NCI-H1105 (cell line): ENCODE measurements at places on chromosomes 12 and 14.

DNA sequence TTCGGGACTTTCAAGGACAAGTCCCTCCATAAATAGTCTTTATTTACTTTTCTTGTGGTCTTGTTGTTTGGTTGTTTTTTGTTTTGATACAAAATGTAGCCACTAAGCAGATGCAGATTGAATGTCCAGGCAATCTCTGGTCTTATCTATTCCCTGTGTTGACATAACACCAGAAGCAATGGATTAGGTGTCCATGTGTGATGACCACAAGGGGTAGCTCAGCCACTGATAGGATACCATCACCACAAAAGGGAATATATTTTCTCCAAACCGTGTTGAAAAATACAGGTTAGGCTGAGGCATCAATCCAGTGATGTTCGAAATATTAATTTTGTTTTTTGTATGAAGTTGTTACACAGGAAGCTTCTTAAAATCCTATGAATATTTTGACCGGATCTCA is 196.3 kb downstream of the EPS8 start:
- DNase-seq, result no peak

DNA sequence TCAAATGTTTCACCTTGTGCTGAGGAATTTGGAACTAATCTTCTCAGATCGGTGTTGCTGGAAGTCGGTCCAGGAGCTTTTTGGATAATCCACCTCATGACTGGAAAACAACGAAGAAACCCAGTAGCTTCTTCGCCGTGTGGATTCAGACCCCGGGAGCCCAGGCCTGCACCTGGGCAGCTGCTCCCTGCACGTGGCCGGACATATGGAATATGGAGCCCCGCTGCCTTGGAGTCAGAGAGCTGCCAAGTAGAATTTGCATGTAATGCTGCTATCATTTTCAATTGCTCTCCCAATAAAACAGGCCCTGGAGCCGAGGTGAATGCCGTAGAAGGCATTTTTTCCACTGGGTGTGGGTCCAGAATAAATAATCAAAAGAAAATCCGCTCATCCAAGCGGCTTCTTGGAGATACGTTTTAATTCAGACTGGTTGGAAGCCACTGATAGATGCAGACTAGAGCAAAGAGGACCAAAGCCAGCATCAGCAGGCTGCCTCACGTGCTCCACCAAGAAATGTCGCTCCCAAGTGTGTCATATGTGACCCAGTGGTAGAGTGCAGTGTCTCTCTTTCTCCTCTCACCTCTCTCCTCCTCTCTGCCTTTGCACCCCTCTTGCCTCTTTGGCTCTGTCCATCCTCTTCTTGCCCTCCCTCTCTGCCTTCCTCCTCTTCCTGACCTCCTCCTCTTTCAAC is 115.3 kb downstream of the ZNF664 start:
- DNase-seq, result no peak

DNA sequence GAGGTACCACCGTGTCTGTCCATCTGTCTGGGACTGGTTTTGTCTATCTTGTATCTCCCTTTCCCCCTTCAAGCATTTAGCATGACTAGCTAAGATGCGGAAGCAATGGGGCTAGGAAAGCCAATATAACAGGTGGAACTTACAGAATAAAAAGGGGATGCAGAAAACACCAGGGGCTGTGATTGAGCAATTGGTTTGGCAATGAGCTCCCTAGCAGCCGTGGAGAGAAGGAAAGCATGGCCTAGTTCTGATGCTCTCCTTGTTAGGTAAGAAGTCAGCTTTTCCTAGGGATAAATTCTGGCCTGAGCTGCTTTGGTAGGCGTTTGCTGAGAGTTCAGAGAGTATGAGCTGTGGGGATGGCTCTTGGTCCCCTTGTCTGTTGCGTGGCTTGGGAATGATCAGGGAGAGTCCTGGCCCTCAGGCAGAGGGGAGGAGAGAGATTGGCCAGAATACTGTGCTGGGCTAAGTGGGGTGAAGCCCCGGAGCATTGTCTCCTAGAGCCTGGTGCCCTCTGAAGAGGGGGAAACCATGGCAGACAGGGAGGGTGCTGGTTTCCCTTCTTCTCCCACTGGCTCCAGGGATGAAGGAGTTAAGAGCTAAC is 7.1 kb downstream of the SETD1B start:
- DNase-seq, result no peak

- DNase-seq, result peak; percentile 41
Measured at GRCh38 chr12:124388679-124389137, 93.8 kb downstream of the RFLNA start.

DNA sequence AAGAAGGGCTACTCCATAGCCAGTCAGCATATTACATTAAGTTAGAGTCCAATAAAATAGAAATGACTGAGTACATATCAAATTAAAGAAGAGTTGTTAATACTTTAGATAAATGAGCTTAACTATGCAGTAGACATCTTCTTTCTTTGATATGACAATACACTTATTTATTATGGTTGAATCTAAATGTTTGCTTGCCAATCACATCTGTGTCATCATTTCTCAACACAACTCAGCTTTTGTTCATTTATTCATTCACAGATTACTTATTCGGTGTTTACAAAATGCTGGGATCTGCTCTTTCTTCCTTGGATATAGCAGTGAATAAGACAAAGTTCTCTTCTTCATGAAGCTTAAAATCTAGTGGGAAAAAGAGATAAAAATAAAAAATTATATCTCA is 614.6 kb upstream of the ATP2B1 start:
- DNase-seq, result no peak

DNA sequence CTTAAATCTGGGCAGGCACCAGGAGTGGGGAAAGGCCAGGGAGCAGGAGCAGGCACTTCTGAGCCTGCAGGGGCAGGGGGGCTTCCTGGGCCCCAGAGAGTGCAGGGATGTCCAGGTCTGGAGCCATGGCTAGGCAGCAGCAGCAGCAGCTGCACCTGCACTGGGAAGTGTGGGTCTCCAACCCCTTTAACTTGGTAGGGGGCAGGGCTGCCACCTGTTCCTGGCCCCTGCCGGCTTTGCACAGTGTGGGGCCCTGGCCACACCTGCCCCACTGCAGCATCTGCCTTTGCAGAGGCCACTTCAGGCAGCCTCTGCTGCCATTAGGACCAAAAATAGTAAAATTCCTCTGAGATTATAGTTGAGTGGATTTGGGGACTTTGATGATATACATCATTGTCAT is 138.5 kb downstream of the SLC16A7 start:
- no peak for DNase-seq

GRCh38 chr12:50018968-50019367 is 6.3 kb downstream of the RACGAP1 start:
- no peak for DNase-seq

DNA sequence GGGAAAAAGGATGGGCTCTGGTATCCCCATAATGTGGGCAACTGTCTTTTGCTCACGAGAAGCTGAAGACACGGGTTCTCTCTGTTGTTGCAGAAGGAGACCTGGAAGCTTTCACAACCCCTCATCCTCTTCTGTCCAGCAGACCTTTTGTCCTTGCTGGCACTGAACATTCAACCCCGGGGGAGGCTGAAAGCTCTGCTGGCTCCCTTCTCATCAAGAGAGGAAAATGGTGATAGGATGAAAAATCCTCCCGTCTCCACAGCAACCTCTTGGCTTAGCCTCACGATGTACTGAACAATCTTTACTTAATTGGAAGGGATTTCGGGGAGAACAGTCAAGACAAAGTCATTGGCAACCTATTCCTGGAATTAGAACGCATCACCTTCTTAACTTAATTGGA is 39.0 kb downstream of the ELK3 start:
- DNase-seq, result no peak

- no peak for DNase-seq
Measured at GRCh38 chr14:81385886-81386285, 14.2 kb downstream of the STON2 start.

DNA sequence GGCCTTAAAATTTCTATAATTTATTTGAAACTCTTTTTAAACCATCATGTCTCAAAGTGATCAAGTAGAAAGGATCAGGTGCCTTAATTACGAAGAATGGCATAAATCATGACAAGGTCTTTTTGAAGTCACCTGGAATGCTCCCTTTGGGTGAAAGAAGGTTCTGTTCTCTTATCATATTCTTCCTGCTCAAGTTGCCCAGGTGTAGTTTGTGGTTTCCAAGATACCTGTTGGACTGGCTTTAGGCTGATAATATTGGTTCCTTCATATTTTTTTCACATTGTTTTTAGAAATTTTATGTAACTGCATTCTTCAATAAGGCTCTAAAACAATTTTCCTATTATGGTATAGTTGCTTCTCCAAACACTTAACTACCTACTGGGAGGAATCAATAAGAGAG is 29.2 kb downstream of the RASSF3 start:
- DNase-seq, result no peak

- DNase-seq, result no peak
Measured at GRCh38 chr12:14893506-14894250, 8.0 kb upstream of the MGP start.

GRCh38 chr12:47397664-47398281 is 308.1 kb downstream of the RPAP3 start:
- no peak for DNase-seq

DNA sequence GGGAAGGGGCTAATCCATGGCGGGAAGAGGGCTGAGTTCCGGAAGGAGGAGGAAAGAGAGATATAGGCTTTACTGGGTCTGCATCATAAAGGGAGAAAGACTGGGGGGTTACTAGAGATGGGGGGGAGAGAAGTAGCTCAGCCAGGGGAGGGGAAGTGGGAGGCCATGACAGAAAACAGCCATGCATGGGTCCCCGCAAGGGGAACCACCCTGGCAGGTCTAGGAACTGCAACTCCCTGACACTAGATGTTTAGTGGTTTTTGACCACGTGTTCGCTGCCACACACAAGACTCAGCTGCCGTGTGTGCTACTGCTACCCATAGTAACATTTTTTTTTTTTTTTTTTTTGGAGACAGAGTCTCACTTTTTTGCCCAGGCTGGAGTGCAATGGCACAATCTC is 145.0 kb downstream of the RIMBP2 start:
- DNase-seq, result no peak

DNA sequence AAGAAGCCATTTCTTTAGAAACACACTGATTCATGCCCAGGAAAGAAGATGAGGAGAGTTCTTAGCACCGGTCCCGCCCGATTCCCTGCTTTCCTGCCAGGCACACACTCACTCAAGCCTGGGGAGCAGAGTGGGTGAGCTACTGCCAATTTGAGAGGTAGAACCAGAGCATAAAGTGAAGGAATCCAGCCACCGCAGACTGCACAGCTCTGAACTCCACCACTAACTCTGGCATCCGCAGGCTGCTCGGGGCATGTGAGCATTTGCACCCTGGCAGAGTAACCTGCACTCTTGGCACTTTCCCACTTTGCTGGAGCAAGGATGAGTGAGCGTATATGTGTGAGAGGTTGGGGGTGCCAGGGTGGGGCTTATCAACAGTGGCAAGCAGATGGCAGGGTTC is 4.0 kb upstream of the SYNDIG1L start:
- DNase-seq, result no peak

DNA sequence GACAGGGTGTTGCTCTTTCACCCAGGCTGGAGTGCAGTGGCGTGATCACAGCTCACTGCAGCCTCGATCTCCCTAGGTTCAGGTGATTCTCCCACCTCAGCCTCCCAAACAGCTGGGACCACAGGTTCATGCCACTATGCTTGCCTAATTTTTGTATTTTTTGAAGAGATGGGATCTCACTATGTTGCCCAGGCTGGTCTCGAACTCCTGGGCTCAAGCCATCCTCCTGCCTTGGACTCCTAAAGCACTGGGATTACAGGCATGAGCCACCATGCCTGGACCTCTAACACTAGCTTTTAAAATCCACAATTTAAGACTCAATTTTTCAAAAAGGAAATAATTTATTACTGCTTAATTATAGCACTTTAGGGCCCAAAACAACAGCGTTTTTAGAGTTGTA is 107.9 kb downstream of the TRAFD1 start:
- no peak for DNase-seq

- no peak for DNase-seq
Measured at GRCh38 chr14:71668186-71668912, 263.9 kb upstream of the RGS6 start.

GRCh38 chr14:54709444-54709843 is 142.5 kb downstream of the SAMD4A start:
- DNase-seq, result no peak

DNA sequence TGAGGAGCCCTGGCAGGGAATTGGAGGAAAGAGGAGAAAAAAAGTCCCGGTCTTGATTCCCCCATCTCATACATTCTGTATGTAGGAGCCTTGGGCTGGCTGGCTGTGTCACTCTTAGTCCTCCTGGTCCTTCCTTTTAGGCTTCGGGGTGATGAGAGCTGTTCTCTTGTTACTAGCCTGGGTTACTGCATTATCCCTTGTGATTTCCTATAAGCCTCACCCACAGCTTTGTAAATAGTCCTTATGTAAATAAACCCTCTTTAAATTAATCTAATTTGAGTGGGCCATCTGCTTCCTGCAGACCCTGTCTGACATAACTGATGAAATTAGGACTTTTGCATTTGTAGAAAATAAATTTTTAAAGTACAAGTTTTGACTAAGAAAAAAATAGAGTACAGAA is 19.2 kb downstream of the DNM1L start:
- peak; percentile 5 for DNase-seq

GRCh38 chr14:67963960-67964812 is 144.6 kb downstream of the RAD51B start:
- DNase-seq, result no peak

DNA sequence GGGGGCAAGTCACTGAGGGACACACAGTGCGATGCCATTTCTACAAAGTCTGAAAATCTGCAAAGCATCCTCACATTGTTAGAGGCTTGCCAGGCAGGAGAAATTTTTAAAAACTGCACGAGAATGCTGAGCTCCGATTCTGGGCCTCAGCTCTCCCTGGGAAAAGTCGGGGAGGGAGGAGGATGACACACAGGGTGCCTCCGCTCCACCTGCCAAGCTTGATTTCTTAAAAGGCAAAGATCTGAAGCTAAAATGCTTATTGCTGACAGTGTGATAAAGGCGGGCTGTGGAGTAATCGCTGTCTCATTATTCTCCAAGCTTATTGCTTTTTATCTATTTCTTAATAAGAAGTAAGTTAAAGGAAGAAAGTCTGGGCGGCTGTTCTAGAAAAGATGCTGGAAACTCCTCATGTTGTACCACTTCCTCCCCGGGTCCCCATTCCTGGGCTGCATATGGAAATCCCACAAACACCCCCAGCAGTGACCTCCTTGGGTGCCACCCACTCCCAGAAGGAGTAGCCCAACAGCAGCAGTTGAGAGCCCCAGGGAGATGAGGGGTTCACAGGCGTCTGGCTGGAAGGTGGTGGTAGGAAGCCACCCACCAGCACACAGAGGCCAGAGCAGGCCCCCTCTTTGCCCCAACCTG is 55.0 kb downstream of the CCDC85C start:
- DNase-seq, result no peak

DNA sequence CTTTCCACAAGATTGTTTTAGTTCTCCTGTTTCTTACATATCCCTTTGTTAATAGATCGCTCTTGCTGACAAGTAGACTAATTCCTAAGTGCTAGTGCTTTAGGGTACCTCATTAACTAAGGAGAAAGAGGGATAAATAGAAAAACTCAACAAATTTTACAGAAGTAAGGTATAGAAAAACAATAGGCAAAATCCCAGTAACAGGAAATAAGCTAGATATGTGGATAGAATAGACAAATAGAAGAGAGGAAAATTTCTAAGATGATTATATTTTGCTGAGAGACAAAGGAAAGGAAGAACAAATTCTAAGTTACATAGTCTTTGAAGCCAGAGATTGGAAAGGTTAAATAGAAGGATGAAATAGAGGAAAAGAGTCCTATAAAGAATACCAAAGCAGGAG is 1.0 kb downstream of the CD69 start:
- no peak for DNase-seq
